Natural killer cell treated with Interleukin-12 subunit alpha and Interleukin-12 subunit beta and Interleukin-15 and Interleukin-18, amount 100 ng/mL, for 72 hours (primary cell): ENCODE measurements at places on chromosomes 4 and X. TPM values are rescaled to one million over a fixed set of nuclear protein-coding genes. Genes with fewer than 3 reads are reported as not detected.

GRCh38 chrX:133645256-133645655 is 230.0 kb upstream of the GPC4 start:
- no peak for DNase-seq

DNA sequence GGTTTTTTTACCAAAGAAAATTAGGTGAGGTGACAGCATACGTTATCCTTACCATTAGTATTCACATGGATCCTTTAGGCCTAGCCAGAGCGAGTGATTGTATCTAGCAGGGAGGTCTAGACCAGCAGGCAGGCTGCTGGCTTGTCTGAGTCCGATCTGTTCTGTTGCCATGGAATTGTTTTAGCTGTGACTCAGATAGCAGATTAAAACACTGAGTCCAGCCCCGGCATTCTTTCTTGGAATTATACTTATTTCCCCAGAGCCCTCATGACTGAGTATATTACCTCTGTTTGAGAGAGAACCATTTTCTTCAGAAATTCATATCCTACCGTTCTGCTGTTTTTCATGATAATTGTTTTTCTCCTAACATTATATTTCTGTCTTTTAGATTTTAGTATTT is 37.4 kb downstream of the OCRL start:
- no peak for DNase-seq

DNA sequence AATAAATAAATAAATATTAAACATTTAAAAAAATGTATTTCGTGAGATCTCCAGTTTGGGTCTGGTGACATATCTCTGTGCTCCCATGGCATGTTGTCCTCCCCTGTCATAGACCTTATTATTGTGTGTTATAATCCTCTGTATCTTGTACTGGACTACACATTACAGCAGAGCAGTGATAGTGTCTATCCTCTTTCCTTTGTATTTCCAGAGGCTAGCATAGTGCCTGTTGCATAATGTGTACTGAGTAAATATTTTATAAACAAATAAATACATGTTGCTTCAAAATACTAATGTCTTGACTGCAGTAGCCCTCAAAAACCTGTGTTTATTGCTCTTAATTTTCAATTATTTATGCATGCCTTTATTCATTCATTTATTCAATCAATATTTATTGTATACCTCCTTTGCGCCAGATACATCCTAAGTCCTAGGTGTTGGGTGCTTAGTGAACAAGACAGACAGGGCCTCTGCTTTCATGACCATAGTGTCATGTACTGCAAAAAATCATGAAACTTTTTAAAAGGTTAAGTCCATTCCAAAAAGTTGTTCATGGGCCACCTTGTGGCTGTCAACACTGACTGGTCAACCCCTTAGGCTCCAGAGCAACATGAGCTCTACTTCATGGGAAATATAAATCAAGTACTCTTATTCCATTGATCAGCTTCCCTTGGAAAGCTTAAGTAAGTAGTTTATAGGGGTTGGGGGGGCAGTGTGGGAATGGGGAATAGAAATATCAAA is 303.9 kb downstream of the IQCM start:
- DNase-seq: no peak

DNA sequence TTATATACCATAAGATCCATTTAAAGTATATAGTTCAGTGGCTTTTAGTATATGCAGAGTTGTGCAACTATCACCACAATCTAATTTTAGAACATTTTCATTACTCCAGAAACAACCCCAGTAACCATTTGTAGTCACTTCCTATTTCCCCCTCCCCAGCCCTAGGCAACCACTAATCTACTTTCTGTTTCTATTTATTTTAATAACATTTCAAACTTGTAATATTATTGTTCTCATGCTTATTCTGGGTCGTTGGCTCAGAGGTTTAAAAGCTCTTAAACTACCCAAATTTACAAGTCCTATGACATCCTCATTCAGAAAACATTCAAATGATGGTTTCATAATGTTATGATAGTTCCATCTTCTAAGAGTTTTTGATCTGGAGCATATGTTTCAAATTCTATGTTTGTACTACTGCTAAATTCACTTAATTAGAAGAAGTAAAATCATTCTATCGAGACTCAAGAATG is 18.4 kb downstream of the XIAP start:
- DNase-seq: no peak

- DNase-seq: no peak
These were observed 223.5 kb downstream of the NPFFR2 start for GRCh38 chr4:72255269-72255668.

DNA sequence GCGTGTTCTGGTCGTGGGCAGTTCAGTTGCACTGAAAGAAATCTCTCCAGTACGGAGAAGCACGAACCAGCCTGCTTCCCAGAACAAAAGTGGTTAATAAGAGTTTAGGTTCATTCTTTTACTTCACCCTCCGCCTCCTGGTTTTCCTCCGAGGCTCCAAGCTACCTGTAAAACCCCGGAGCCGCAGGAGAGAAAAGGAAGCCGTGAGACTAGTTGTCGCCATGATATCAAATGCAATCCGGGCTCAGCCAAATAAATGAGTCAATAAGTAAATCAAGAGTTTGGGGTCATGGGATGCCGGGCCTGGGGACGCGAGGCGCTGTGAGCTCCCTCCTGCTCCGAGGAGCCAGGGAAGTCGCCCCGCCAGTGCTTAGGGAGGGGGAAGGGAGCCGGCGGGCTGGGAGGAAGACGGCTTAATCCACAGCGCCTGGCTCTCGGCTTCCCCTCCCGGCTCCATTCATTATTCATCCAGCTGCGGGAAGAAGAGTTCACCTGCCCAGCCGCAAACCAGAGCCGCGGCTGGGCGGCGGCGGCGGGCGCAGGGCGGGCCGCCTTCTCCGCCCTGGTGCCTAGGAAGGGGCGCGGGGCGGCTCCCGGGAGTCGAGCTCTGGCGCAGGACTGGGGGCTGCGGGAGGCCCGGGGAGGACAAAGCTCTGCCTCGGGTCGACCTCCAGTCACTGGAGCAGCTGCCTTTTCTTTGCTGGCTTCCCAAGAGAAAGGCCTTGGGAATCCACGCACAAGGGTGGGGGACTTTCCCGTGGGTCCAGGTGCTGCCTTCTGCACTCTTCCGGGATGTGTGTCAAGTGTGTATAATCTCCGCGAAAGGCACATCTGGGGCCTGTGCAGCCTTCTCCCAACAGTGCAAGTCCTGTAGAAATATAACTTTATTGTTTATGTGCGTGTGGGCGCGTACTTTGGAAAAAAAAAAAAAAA is 1.7 kb downstream of the FRAS1 start:
- no peak for DNase-seq

DNA sequence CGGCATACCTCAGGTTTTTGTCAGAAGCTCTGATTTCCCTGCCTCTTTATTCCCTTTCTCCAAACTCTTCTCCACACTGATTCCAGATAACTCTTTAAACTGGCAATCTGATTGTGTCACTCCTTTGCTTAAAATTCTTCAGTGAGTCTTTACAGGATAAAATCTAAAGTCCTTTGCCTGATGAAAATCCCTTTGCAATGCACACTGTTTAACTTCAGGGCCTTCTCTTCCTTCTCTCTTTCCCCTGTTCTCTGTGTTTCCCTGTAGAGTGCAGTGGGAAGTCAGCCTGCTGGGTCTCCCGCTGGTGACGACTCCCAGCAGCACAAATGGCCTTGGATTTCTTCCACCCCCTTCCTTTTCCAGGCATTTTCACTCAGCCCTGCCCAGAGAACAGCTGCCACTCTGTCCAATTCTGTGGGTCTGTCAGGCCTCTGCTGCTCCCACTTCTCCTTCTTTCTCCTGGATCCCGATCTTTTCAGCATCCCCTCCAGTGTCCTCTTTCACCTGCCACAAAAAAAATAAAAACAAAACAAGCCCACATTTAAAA is 189.9 kb upstream of the NWD2 start:
- DNase-seq: no peak

DNA sequence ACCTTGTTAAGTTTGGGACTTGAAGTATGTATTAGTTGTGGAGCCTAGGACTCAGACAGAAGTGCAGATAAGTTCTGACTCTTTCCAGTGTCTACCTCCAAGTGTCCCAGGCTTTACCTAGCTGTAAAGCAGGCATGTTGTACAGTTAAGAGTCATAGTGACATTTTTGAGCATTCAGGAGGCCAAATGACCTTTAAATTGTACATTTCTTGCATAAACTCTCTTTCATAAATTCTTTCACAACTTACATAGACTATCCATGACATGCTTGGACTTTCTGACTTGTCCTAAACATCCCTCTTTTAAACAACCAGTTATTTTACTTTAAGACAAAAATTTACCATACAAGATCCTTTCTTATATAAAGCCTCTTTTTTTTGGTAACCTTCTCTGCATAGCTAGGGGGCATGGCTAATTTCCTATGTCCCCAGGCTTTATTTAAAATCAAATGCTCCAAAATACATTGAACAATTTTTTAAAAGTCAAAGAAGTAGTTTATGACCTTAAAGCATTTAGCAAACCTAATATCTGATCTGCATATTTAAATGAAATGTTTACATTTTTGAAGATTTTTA is 40.1 kb upstream of the UGT8 start:
- DNase-seq: no peak

- no peak for DNase-seq
These were observed 2308.1 kb upstream of the AGA start for GRCh38 chr4:179750374-179750773.

CFAP47 gene
- not detected for total RNA-seq

HOPX gene
- total RNA-seq: 100 TPM

F9 gene
- not detected for total RNA-seq

TMEM154 gene
- 23.2 TPM for total RNA-seq

ZNF41 gene
- total RNA-seq: 12.5 TPM

CXorf65 gene
- total RNA-seq: 28.1 TPM
